ENCODE measurements at places on chromosomes 6 and 20.

DNA sequence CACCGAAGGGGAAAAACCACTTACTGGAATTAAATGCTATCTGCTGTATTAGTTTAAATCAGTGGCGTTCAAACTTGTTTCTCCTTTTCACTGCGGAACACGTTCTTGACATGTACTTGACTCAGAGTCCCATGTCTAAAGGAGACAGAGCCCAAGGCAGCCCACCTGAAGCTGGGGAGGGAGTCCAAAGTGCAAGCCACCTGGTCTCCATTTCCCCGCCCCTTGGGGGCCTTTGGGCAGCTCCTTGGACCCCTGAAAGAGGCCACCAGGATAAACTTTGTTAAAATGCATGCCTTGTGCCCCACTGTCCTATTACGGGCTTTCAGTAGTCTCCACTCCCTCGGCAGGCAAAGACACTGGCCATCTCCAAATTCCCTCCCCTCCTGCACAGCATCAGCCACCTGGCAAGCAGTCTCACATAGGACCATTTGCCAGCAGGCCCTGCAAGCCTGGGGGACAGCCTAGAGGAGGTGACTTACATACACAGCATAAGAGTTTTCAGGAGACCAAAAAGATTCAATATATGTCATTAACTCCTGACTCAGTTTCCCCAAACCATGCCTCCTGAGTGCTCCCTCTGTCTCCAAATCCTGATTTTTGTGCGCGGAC is 6.7 kb downstream of the PCK1 start:
- no peak for DNase-seq

GRCh38 chr20:5433352-5433751 is 116.6 kb upstream of the PROKR2 start:
- no peak for DNase-seq

GRCh38 chr6:97097068-97098047 is 172.8 kb downstream of the KLHL32 start:
- DNase-seq: no peak

DNA sequence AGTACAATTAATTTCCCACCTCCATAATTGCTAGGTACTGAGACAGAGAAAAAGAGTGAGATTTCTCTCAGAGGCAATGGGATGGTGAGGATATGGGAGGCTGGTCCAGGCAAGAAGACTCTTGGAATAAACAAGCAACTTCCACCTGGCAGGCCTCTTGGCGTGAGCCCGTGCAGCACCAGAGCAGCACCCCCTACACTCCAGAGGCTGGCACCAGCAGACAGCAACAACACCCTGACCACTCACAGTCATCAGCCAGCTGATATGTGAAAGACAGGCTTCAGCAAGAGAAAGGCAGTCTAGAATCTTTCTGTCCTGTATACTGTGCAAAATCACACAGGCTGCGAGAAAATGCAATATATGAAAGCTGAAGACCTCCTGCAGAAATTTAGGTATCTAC is 59.7 kb downstream of the KIF13A start:
- DNase-seq: no peak

DNA sequence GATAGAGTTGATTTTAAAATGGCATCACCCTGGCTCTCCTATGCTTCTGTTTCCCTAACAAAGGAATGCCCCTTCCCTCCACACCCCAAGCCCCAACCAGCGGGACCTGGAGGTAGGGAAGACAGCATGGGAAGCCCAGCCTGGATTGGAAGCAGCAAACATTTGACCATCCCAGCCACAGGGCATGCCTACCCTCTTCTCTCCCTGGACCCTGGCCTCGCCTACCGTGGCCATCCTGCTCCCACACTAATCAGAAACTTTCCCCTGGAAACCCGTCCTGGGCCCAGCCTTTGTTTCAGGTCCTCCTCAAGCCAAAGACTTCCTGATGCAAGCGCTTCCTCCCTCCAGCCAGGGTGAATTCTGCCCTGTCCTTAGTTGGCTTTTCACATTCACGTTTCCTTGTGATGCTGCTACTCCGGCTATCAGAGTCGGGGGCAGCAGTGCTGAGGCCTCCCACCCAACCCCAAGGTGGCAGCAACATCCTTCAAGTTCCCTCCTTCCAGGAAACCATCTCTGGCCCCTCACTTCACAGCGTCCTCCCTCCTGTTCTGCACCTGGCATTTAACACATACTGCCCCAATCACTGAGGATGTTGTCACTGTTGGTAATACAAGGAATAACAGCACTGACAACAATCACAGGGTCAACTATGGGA is 18.2 kb upstream of the ANGPT4 start:
- DNase-seq: no peak

GRCh38 chr6:139303185-139303584 is 11.4 kb upstream of the TXLNB start:
- no peak for DNase-seq

- no peak for DNase-seq
These were observed 116.5 kb upstream of the HDAC2 start for GRCh38 chr6:114087496-114087895.

DNA sequence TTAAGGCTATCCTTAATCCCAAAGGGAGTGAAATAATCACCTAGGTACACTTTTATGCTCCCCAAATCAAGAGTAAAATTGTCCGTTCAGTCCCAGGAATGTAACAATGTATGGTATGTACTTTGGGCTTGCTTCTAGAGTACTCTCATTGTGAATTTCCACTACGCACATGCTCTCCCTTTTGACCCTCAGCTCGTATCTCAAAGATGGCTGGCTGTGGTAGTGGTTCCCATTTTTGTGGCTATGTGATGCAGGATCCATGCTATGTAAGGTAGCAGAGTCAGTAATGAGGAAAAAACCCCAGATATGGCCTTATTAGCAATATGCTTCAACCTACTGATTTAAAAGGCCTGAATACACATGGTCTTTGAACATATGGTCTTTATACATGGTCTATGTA is 133.7 kb downstream of the DST start:
- DNase-seq: no peak

GRCh38 chr20:3935295-3935955 is 46.2 kb downstream of the PANK2 start:
- DNase-seq: no peak

DNA sequence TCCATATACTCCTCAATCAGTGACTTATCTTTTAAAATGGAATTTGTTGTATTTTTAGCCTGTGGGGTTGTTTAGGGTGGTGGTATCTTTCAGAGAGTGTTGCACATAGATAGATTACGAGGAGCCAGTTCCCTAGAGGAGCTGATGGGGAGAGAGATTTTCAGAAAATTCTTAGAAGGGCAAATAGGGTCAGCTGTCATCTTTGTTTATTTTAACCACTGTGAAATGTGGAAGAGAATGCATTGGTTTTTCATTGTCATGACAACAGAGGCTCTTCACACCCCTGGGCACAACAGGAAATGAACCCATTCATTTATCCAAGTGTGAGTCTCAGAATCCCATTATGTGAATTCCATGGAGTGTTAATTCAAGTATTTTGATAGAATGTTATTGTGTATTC is 188.4 kb downstream of the JARID2 start:
- DNase-seq: no peak

- no peak for DNase-seq
These were observed 92.5 kb downstream of the LRRC1 start for GRCh38 chr6:53887316-53887715.

GRCh38 chr6:4327841-4328240 is 192.5 kb upstream of the ECI2 start:
- no peak for DNase-seq

DNA sequence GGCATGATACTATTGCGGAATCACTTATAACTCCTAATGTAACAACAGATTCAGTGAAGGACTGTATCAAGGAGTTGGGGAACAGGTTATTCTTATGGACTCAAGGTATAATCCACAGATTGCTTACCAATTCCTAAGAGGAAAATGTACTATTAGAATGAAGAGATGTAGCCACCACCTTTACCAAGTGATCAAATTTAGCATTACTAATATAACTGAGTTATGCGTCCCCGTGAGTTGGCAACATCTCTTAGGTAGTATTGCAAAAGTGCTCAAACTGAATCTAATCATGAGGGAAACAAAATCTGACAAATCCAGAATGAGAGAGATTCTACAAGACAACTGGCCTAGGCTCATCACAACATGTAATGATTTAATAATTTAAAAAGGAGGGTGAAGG is 777 bp upstream of the SNRNP48 start:
- DNase-seq: no peak

DNA sequence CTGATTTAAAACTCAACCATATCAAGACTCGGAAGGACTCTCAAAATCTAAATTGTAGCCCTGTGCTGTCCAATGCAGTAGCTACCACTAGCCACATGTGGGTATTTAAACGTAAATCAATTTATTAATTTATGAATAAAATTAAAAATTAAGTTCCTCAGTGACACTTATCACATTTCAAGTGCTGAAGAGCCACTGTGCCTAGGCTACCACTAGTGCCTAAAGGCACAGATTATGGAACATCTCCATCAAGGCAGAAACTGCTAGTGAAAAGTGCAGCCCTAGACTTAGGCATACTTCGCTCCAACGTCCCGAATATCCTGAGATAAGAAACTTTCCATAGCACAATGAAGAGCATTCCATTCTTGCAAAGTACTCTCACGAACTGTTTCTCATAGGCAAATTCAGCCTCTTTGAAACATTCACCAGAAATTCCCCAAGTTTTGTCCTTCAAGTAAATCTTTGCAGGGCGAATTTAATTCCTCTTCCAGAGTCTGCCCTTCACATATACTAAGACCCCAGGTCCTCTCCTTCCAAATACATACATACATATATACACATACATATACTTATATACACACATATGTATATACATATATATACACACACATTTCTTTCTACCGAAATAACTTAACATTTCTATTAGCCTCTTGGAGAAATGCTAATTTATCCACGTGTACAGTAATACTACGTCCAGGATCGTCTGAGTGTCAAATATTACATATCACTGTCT is 1.3 kb downstream of the SUPT3H start:
- no peak for DNase-seq

DNA sequence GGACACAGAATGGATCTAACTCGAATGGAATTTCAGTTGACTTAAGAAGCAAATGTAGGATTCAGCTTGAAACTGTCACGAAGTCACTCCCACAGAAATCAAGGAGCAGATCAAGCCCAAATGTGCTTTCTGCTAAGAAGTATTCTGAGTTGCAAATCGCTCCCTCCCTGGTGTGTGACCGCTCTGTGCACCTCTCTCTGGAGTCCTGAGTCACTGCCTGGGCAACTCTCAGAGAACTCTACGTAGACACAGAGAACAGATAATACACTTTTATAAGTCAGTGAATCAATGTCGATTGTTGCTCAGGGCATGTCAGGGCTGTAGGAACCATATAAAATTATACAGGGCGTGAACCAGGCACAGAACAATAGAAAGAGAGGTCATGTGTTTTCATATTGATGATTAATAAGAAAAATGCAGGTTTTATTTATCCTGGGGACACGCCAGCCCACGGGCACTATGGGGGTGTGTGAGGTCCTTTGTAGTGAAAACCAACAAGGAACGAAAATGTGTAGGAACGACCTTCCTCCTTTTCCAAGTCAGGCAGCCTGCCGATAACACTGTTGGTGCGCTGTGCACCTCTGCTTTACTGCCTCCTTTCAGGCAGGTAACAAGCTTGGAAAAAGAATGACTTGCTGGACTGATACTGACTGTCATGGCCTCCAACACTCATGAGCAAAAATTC is 248.1 kb upstream of the FOXQ1 start:
- DNase-seq: no peak

- no peak for DNase-seq
These were observed 11.0 kb downstream of the PTCHD4 start for GRCh38 chr6:48099713-48100587.

GRCh38 chr20:51731731-51732095 is 36.5 kb downstream of the ATP9A start:
- no peak for DNase-seq

GRCh38 chr6:150185732-150186117 is 42.9 kb downstream of the PPP1R14C start:
- no peak for DNase-seq

DNA sequence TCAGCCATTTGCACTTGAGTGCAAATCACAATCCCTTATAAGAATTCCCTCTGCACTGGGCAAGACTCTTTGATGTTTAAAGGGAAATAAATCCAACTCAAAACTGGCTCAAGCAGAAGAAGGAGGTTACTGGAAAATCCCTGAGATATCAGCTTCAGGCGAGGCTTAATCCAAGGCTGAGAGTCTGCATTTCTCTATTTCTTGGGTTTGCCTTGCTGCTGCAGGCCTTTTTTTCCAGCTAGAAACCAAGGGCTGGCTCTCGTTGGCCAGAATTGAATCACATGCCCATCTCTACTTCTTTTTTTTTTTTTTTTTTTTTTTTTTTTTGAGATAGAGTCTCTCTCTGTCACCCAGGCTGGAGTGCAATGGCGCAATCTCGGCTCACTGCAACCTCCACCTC is 11.7 kb downstream of the HCK start:
- DNase-seq: no peak

- no peak for DNase-seq
These were observed 7.6 kb downstream of the TFAP2C start for GRCh38 chr20:56636716-56637115.

GRCh38 chr6:31652925-31653724 is 664 bp upstream of the BAG6 start:
- peak; percentile 93 for DNase-seq

GRCh38 chr6:128570680-128571063 is 50.3 kb upstream of the PTPRK start:
- no peak for DNase-seq

DNA sequence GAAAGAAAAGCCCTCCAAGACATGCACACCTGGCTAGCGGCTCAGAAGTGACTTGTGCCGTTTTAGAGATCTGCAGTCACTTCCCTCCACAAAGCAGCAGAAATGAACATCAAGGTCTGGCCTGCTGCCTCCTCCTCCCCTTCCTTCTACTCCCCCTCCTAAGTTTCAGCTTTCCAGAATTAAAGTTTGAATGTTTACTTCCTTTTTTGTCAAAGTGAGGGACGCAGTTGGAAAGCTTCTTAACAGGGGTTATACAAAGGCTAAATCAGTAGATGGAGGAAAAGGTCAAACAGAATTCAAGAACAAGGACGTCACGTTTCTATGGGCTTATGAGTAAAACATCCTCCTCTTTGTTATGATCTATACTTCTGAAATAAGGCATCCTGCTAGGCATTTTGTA is 227.7 kb downstream of the SLC35F1 start:
- no peak for DNase-seq

DNA sequence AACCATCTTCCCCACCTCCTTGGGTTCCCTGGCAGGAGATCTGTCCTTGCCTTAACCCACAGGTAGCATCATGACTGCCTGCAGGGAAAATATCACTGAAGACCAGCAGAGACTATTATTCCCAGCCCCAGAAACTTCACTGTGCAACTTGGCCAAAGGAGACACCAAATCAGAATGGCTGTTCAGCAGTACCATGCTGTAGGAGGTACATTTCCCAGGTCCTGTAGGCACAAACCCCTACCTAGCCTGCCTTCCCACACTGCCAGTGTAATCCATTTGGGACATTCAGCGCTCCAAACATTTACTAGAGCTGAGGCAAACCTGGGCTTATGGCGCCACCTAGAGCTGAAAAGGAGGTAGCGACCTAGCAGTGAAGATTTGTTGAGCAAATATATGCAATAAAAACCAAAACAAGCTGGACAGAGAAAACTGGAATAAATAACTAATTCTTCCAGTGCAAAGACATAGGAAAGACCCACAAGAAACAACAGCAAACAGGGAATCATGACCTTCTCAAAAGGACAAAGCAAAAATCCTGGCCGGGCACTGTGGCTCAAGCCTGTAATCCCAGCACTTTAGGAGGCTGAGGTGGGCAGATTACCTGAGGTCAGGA is 60.3 kb downstream of the VTA1 start:
- peak; percentile 30 for DNase-seq
